ENCODE measurements at places on chromosomes 16 and 17.
A peak's percentile ranks its signal among the peaks of the same experiment; 100 is the strongest.

- peak; percentile 51 for DNase-seq
Measured at GRCh38 chr17:17435323-17435722, 41.5 kb upstream of the MED9 start.

DNA sequence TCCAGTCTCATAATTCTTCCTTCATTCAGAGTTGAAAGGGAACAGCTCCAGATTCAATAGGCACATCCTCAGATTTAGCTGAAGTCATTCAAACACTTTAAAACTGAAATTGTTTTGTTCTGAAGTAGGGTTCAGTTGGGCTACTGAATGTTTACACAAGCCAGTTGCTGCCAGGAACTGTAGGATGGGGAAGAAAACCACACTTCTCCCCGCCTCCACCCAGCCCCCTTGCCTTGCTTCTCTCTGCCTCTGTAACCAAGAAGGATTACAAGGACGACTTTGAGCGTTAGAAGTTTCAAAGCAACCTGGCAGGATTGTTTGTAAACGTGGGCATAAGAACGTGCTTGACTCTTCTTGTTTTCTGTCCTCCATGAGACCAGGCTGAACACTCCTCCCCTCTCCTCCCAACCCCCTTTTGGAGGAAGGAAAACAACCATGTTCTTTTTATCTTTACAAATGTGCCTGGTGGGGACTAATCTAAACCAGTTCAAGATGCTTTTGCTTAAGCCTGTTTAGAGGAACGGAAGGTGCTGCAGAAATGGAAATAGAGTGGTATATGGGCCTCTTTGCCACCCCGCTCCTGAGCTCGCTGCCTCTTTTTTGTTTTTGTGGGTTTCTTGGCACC is 287.9 kb downstream of the FTO start:
- DNase-seq, result peak; percentile 35

- DNase-seq, result peak; percentile 94
Measured at GRCh38 chr17:28949185-28950016, 1.9 kb downstream of the PHF12 start.

DNA sequence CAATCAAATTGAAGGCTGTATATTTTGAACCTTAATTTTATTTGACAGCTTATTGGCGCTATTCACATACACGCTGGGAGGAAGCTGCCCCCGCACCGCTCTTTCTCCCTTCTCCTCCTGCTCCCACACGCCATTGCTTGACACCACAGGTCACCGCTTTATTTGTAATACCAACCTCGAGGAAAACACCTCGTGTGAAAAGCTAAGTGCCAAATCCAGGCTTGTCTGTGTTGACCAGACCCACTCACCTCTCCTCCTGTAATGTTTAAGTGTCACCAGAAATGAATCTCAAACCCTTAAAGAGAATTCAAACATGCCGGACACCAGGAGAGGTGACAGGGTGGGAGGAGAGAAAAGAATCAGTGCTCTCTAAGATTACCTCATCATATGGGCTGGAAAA is 331.4 kb downstream of the GRIN2A start:
- no peak for DNase-seq

- DNase-seq, result peak; percentile 57
Measured at GRCh38 chr17:82775001-82775823, 23.3 kb downstream of the TBCD start.

GRCh38 chr17:41524261-41524660 is 3.8 kb downstream of the KRT19 start:
- DNase-seq, result no peak

DNA sequence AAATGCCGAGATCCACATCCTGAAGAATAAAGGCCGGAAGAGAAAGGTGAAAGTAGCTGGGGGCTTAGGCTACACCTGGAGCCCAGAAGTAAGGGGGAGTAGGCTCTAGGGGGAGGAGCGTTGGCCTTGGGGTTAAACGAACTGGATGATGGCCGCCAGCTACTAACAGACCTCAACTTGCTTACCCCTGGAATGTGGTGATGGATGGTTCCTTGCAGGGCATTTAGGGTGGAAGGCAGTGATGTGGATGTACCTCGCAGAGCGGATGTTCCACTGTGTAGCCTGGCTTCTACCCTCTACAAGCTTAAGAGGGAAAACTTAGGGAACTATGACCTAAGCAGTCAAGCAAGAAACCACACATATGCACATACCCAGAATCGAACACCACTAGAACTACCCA is 2.3 kb upstream of the MAZ start:
- no peak for DNase-seq

- no peak for DNase-seq
Measured at GRCh38 chr16:15483857-15484256, 49.5 kb downstream of the BMERB1 start.

DNA sequence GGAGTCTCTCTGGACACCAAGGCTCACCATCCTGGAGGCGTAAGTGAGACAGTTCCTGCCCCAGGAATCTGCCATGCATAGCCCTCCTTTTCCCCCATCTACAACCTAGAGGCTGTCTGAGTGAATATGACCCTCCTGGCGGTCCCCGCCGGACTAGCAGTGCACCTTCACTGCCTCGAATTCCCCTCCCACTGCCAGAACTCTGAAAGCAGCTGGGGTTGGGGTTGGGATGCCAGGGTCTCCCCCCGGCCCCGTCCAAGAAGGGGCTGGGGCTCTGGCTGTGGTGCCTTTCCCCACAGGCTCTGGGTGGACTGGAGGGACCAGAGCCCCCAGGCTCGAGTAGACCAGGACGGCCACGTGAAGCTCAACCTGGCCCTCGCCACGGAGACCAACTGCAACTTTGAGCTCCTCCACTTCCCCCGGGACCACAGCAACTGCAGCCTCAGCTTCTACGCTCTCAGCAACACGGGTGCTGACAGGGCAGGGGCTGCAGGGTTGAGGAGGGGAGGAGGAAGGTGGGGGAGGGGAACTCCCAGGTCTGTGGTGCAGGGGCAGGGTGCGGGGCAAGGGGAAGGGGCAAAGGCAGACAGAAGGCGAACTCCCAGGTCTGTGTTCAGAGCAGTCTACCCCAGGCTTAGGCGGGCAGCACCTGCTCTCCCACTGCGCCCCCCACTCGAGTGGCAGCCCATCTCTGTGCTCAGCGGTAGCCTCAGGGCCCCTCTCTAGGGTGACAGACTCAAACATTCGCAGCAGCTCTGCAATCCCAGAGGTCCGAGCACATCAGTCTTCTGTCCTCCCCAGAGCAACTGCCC is 1.2 kb downstream of the ZACN start:
- DNase-seq, result no peak

GRCh38 chr16:55370762-55371482 is 46.9 kb downstream of the IRX6 start:
- peak; percentile 74 for DNase-seq

GRCh38 chr16:71412270-71413160 is 29.3 kb downstream of the TLE7 start:
- peak; percentile 88 for DNase-seq

DNA sequence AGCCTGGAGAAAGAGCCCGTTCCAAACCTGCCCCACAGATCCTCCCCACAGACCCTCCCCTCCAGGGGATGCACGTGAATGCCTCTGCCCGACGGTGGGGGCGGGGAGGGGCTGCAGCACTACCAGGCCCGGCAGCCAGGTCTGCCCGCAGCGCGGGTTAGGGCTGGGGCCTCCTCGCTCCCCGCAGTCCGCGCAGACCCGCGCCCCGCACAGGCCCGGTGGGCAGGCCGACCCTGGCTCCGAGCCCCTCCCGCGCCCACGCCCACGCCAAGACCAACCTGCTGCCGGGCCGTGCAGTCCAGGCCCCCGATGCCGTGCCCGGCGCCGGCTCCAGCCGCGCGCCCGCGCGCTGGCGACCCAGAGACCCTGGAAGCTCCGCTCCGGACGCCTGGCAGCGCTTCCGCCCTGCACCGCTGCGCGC is at the start of gene RPUSD1:
Gene RPUSD1, minus strand, starts transcription at position 404 of the 421 bp plus-strand sequence. CDS start 644 bp downstream, outside the sequence.
- DNase-seq, result no peak

DNA sequence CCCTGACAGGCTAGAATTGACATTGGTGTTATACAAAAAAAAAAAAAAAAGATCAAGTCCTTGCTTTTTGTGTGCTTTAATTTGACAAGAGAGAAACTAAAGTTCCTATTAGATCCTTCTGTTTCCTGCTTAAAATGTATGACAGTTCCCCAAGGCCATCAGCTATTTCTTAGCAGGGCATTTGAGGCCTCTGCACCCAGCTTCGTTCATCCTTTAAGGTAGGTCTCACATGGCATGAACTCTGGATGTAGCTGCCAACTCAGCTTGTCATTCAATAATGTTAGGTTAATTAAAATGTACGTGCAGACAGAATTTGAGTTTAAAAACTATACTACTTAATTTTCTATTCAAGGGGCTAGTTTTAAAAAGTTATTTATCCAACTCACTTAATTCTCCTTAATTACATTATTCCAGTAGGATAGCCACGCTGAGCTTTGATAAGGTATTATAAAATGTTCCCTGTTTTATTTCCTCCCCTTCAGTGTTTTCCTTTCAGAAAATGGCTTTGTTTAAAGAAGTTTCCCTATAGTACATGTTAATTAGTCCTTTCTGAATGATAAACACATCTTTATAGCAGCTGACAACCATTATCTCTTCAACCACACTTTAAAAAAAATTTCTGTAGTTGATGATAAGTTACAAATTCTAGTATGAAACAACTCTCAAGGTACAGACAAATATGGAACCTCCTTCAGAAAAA is 1.2 kb upstream of the RFFL start:
- no peak for DNase-seq

- no peak for DNase-seq
Measured at GRCh38 chr16:14634389-14634725, 1.6 kb downstream of the BFAR start.

- no peak for DNase-seq
Measured at GRCh38 chr17:79684132-79684985, 46.4 kb upstream of the ENPP7 start.

GRCh38 chr16:1991948-1992703 is 2.4 kb downstream of the SYNGR3 start:
- peak; percentile 97 for DNase-seq

DNA sequence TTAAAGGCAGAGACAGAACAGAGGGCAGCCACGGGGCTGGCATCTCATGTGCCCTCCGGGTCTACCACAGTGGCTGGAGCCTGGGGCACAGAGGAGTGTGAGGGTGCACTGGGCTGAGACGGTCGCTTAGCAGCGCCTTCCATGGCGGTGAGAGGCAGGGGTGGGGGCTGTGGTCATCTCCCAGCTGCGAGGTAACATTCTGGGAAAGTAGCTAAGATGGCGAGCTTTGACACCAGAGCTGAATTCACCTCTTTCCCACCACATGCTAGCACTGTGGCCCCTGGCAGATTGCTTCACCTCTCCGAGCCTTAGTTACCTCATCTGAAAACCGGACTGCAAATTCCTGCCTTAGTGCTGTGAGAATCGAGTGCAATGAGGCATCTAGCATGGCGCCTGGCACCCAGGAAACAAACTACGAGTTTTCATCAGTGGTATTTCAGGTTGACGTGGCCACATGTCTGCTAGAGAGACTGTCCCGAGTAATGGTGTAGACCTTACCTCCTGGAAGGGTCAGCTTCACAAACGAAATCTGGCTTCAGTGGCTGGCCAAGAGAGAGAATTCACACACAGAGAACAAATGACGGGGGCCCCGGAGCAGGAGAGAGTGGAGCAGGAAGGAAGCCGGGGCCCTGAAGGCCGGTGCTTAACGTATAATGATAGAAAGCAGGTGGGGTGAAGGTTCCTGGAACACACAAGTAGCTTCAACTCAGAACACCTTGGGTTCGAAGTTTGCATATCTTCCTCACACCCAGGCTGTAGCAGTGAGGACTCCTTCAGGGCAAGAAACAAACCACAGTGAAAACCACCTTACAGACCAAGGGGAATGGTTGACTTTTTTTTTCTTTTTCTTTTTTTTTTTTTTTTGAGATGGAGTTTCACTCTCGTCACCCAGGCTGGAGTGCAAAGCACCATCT is 63.9 kb upstream of the RPH3AL start:
- DNase-seq, result no peak

DNA sequence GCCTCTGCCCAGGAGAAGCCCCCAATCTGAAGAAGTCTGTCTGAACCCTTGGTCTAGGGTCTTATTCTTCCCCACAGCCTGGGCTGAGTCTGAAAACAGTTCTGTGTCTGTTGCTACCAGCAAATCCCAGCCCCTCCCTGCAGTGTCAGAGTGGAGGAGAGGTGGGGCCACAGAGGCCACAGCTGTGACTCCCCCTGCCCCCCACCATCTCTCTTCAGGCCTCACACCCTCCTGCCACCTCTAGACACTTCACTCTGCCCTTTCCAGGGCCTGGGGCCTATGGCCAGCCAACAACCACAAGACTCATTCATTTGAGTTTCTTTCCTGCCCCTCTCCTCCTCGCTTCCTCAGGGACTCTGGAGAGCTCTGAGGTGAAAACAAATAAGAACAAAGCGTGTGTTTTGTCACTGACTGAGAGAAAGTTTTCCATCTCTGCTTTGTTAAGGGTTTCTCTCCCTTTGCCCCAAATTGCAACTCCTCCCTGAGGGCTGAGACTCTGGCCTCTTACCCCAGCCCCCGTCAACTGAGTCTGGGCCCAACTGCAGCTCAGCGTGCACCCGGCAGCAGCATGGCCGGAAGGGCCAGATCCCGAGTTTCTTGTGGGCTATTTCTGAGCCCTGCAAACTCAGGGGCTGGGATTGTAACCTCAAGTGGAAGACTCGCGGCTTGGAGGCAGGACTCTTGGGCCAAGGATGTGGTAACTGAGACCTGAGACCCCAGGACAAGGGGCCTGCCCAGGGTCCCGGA is 13.2 kb downstream of the C17orf50 start:
- no peak for DNase-seq

Measured in adipocyte (in vitro differentiated cells).